GM23248 (cell line): ENCODE measurements at places on chromosomes 4 and X. TPM values are rescaled to one million over a fixed set of nuclear protein-coding genes. Genes with fewer than 3 reads are reported as not detected.

DNA sequence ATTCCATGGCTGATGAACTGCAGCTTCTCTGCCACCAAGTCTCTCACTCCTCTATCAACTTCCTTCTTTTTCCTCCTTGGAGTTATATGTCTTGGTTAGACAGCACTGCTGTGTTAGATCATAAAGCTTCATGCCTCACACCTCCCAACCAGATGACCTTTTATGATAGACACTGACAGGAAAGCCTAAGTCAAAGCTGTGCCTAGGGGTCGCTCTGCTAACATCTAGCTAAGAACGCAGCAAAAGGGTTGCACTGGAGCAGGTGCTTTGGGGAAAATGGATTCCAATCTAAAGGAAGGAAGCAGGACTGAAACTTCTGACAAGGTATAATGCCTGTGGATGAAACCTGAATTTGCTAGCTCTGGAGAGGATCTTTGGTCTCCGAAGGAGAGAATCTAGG lies 509.7 kb downstream of the SMARCA1 start:
- DNase-seq: no peak

DNA sequence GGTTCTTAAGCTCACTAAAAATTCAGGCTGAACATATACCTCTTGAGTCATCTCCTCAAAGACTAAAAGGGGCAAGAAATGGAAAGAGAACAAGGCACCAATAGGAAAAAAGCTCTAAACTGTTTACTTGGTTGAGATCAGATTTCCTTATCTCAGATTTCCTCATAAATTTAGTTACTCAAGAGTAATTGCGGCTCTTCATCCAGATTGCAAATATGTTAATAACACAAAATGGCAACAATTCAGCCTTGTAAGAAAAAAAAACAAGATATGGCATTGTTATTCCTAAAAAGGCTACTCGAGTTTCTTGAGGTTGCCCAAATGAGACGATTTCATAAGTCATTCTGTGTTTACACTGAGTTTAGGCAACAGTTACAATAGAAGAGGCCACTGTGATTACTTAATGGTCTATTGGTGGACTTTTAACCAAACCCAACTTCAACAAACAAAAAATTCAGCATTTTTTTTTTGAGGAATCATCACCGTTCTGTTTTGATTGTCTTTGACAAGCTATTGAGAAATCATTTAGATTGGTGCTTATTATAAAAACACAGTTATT lies 97.9 kb upstream of the PDHA1 start:
- DNase-seq: no peak

DNA sequence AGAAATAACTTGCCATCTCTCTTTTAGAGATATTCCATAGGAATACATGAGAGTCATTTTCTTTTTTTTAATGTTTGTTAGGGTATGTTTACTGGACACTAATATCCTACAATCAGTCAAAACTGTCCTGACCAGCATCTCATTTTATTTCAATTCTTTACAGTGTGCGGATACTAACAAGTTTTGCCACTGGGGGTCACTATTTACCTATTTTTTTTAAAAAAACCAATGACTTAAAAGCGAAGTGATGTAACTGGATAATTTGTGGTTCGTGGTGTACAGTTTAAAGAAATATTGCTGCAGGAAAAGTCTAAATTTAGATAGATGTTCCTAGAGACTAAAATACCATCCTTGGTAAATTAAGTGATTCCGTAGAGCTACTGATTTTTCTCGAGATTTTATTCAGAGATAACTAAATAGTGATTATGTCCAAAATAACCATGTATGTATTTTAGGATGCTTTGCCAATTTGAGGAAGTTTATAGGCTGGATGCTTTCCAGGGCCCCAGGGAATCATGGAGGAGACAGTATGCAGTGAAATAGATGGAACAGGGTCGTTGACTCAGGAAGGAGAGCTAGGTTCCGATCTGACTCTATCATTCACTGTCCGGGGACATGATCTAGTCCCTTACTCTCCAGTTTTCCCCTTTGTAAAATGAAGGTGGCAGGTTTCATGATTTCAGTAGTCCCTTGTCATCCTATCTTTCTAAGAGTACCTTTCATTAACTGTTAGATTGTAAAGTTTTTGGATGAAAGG lies 34.0 kb upstream of the GNPDA2 start:
- peak; percentile 62 for DNase-seq

DNA sequence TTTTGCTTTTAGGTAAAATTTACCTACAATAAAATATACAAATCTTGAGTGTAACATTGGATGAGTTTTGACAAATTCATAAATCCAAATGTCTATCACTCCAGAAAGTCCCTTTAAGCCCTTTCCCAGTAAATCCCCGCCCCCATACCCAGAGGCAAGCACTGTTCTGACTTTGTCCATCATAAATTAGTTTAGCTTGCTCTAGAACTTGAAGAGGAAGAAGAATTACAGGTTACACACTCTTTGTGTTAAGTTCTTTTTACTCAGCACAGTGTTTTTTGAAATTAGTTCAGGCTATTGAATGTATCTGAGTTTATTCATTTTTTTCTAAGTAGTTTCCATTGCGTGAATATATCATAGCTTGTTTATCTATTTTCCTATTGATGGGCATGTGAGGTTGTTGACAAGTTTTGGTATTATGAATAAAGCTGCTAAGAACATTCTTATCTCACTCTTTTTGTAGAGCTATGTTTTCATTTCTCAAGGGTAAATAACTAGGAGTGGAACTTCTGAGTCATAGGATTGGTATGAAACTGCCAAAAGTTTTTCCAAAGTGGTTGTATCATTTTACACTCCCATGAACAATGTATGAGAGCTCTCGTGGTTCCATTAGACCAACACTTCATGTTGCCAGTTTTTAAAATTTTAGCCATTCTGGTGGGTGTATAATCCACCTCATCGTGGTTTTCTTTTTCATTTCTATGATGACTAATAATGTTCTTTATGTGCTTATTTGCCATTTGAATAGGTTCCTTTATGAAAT lies 22.4 kb upstream of the HPSE start:
- peak; percentile 91 for DNase-seq

DNA sequence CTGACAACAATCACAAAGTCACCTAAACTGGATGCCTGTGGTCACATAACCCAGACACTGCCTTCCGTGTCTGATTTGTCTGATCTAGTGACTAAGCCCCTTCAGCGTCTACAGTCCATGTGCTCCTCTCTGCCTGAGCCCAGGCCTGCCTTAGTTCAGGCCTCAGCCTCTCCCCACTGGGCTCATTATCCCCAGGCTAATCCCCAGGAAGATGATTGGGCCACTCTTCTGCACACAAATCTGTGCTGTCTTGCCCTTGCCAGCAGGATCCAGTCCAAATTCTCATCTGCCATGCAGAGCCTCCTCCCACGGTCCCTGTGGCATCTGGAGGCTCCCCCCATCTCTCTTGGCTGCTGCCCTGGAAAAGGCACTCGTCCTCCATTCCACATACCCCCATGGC lies 96.5 kb downstream of the SLC2A9 start:
- DNase-seq: peak; percentile 35

DNA sequence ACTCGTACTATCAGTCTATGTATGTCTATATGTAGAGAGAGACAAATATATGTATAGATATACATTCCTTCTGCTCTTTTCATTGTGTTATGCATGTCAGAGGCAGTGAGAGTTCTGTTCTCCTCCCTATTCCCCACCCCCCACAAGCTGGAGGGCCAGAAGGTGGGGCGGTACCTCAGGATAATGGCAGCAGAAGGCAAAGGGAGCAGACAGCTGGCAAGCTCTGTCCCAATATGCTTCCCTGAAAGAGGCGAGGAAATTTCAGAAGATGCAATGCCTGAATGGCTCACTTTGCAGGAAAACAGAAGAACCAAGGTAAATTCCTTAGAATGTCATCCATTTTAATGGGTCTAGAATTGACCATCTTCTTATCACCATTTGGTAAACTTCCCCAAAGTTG lies 114.4 kb downstream of the NAA11 start:
- no peak for DNase-seq

The IL21 gene
- total RNA-seq: not detected in 2 replicates

The TMPRSS11B gene
- not detected in 2 replicates for total RNA-seq

The CT45A5 gene
- not detected in 2 replicates for total RNA-seq
